ELR (cell line): ENCODE measurements at places on chromosomes 1 and 21.

- DNase-seq, result no peak
Observed at GRCh38 chr1:213891989-213892902, 95.5 kb upstream of the PROX1 start.

DNA sequence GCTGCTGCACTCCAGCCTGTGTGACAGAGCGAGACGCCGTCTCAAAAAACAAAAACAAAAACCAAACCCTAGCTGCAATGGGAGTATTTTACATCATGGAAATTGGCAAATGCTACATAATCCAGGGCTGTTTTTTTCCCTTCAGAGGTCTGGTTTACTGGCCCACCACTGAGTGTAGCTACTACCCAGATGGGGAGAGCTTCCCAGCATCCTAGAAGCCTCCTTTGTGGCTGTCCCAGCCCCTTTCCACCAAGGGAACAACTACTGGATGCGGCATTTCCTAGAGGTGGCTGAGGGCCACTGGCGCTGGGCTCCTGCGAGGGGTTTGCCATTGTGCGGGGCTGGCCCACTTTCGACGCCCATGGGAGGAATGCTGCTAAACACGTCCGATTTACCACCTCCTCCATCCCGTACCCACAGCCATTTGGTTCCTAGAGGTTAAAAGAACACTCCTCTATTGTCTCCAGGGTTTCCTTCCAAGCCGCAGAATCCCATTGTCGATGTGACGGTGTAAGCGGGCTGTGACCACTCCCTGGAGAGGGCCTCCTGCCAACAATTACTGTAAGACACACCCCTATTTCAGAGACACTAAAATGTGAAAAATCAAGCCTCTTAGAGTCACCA, 55.4 kb downstream of the RUNX3 start:
- DNase-seq, result no peak

DNA sequence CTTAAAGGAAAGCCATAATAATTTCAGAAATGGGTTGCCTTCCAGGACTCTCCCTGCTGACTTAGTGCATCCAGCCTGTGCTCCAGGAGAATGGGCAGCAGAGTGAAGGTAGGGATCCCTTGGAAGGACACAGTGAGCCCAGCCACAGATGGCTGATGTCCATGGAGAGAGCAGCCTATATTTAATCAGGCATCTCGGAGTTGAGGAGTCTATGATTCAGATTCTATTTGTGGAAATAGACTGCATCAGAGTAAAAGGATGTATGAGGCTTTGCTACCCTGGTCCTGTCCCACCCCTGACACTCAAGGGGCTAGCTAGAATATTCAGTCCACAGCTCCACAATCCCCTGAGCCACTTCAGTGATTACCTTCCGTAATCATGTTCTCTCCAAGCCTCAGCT, 43.8 kb upstream of the PBX1 start:
- no peak for DNase-seq

DNA sequence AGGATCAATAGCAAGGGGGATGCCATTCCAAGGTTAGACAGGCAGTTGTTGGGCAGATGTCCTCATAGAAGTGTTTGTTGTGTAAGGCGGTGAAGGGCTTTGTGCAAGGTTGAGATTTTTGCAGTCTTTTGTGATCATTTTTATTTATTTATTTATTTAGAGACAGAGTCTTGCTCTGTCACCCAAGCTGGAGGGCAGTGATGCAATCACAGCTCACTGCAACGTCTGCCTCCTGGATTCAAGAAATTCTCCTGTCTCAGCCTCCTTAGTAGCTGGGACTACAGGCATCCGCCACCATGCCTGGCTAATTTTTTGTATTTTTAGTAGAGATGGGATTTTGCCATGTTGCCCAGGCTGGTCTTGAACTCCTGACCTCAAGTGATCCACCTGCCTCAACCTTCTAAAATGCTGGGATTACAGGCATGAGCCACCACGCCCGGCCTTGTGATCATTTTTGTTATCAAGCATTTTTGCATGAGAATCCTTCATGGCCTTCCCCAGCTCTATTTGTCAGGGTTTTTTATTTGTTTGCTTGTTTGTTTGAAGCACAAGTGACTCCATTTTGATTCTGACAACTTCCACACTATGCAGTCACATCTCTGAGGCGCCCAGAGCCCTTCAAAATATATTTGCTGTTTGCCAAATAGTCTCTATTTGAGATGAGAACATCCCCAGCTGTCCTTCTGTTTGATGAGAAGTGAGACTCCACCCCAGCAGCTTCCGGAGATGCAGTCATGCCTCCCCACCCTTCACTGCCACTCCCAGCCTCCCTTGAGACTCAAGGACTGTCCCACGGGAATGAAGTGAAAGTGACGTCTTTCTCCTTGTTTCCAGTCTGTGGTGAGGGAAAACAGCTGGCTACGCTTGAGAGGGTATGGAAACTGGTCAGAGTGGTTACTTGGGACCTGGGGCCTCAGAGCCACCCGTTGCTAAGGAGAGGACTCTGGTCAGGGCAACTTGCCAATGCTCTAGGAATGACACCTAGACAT, 38.0 kb downstream of the TMEM50B start:
- peak; percentile 70 for DNase-seq

- no peak for DNase-seq
Observed at GRCh38 chr1:185312361-185313138, 4.5 kb downstream of the IVNS1ABP start.

DNA sequence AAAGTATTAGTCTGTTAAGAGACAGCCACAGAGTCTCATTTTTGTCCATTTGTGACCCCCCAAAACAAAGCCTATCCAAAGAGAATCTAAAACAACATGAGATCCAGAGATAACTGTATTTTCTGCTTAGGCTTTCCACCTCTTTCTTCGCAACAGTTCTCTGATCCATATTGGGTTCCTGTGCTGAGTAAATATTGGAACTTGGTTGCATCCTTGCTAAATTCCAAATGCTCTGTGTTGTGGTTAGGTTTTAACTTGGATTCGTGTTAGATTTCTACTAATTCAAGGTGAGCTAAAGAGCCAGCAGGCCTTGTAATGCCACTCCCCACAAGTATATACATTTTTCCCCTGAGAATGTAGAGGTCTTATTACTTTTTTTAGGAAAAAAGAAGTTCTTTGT, 29.2 kb downstream of the FMO1 start:
- no peak for DNase-seq

DNA sequence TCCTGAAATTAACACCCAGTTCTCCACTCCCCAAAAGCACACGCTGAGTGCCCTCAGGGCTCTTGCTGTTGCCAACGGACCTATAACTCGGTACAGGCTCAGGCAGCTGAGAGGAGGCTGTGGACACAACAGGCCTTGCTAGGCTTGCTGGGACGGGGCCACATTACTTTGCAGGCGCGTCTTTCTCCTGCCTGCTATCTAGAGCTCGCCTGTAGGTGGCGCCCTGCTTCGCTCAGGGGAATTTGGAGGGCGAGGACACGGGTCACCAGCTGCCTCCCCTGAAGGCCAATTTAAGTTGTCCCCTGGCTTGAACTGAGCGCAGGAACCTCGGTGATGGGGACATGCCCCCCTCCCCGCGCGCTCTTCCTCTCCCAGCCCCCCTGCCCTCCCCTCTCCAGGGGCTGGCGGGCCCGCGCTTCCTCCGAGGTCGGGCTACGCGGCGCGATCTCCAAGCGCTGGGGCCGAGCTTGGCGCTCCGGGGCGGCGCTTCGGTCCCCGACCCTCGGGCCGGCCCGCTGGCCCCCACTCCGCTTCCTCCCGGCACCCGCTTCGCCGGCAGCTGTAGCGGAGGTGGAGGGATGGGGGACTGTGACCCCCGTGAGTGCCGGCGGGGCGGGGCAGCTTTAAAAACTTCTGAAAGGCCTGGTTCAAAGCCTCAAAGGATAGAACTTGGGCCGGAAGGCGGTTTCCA, 32.4 kb upstream of the NFIA start:
- peak; percentile 76 for DNase-seq

GRCh38 chr1:85406081-85406480, 58.9 kb downstream of the DDAH1 start:
- no peak for DNase-seq

DNA sequence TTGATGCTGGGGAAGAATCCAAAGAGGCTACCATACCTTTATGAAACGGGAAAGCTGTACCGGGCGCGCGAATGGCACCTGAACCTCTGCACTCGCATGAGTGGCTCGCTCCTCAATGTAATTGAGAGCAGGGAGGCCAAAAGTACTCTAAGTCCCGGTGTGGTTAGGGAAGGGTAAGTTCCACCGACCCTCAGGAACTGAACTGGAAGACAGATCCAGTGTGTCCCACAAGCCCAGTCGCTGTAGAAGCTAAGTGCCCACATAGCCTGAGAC, 1.0 kb downstream of the GATAD2B start:
- peak; percentile 36 for DNase-seq

DNA sequence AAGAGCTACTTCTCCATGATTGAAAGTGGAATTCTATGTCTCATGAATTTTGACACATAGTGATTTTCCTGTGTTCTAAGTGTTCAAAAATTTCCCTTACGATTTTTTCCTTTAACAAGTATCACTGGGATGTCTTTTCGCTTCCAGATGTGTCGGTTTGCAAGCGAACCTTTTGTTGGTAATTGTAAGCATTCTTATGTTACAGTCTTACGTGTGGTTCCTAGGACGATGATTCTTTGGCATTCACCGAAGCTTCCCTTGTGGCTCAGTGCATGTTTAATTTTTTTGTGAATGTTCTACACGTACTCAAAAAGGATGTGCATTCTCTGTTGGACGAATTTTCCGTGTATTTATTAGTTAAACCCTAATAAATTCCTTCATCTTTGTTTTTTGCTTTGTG, 211.6 kb downstream of the CAMTA1 start:
- DNase-seq, result no peak

GRCh38 chr1:234838820-234839219, 228.8 kb upstream of the IRF2BP2 start:
- no peak for DNase-seq

DNA sequence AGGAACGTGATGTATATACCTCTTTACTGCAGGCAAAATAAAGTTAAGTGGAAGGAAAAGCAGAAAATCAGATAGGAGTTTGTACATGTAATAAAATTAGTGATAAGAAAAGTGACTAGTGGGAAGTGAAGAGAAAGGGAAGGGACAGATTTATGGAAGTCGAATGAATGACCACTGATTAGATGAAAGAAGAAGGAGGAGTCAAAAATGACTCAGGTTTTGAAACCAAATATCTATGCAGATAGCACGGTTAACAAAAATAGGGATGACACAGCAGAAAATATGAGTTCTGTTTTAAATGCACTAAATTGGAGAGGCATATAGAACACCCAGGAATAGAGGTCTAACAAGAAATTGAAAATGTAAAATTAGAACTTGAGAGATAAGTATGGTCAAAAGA, 128.0 kb downstream of the HMCN1 start:
- peak; percentile 37 for DNase-seq

DNA sequence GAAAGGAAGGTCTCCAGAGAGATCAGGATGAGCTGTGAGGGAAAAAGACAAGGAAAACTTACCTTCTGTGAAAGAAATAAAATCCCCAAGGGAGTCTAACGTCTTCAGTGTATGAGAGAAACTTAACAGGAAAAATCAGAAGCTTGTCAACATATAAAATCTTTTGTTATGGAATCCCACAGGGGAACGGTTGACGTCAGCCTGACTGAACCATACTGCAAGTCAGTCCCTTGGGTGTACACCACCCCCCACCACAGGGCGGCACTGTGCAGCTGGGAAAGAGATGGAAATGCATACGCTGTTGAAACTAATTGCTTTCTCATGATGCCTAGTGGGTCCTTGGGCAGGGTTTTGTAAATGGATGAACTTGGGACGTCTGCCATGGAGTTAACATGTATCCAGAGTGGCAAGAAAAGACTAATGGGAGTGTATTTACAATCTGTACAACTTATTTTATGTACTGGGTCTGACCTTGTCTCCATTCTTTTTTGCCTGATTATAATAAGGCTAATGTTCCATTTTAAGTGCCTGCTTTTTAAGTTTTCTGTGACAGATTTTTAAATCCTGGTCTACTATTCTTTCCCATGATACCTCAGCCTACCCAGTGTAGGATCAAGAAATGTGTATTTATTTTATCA, 22.7 kb downstream of the UTP25 start:
- peak; percentile 84 for DNase-seq

GRCh38 chr1:17207046-17207445, 2.1 kb downstream of the PADI1 start:
- DNase-seq, result no peak

DNA sequence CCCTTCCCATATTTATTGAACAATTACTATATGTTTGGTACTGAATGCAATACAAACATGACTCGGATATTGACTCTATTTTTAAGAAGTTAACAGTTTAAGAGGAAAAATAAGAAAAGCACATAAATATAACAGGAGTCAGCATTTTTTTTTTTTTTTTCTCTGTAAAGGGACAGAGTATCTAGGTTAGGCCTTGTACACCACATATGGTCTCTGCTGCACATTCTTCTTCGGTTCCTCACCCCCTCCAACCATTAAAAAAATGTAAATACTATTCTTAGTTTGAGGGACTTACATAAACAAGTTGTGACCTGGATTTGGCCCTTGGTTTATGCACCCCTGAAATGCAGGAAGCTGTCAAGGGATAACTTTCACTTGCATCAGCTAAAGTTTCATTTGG, 40.4 kb downstream of the PHC2 start:
- peak; percentile 92 for DNase-seq

DNA sequence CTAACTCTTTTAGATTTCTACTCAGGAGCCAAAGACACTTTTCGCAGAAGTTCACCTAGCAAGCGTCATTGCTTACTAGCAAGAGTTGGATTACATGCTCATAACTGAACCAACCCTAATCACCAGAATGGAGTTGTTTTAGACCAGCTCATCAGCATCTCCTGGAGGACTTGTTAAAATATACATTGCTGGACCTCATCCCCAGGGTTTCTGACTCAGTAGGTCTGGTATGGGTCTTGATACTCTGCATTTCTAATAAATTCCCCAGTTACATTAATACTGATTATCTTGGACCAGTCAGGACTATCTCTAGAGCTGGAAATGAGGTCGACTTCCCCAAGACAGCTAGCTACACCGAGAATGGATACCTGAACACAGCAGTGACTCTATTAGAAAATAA, 9.7 kb upstream of the PRDX6 start:
- no peak for DNase-seq
